ENCODE measurements at places on chromosomes 7 and 10.

DNA sequence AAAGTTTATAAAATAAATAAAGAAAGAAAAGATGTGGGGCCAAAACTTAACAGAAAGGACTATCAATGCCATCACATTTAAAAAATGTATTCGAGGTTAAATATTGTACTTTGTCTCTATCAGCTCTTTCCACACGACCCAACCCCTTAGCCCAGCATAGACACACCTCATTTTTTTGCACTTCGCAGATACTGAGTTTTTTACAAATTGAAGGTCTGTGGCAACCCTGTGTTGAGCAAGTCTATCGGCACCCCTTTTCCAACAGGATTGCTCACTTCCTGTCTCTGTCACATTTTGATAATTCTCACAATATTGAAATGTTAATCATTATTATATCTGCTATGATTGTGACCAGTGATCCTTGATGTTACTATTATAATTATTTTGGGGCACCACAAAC, 151.6 kb upstream of the TBX20 start:
- no peak for DNase-seq

DNA sequence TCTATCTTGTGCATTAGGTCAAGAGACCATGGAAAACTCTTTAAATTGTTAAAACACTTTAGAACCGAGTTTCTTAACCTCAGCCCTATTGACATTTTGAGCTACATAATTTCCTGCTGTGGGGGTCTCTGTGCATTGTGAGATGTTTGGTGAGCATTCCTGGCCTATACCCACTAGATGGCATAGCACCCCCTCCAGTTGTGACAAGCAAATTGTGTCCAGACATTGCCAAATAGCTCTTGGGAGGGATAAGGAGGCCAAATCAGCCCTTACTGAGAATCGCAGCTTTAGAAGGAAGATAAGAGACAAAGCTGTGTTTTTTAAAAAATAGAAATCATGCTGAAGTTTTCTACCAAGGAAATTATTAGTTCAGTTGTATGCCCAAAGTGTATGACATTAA, 1158.5 kb upstream of the C7orf33 start:
- no peak for DNase-seq

DNA sequence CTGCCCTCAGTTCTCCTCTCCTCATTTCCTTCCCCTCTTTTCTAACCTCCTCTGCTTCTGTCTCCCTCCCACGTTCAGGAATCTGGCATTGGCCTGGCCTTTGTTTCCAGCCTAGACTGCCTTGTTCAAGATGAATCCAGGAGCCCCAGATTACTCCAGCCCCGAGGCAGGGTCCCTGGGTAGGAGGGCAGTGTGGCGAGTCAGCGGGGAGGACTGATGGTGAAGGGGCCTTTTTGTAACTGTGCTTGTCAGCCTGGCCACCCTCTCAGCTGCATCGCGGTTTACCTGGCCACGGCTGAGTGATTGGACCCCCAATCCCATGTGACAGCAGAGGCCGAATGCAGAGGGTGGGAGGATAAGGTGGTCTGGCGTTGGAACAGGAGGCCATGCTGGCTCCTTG, 96.1 kb upstream of the SHH start:
- no peak for DNase-seq

- DNase-seq = no peak
Observed at GRCh38 chr7:93245525-93246432, 13.6 kb downstream of the VPS50 start.

DNA sequence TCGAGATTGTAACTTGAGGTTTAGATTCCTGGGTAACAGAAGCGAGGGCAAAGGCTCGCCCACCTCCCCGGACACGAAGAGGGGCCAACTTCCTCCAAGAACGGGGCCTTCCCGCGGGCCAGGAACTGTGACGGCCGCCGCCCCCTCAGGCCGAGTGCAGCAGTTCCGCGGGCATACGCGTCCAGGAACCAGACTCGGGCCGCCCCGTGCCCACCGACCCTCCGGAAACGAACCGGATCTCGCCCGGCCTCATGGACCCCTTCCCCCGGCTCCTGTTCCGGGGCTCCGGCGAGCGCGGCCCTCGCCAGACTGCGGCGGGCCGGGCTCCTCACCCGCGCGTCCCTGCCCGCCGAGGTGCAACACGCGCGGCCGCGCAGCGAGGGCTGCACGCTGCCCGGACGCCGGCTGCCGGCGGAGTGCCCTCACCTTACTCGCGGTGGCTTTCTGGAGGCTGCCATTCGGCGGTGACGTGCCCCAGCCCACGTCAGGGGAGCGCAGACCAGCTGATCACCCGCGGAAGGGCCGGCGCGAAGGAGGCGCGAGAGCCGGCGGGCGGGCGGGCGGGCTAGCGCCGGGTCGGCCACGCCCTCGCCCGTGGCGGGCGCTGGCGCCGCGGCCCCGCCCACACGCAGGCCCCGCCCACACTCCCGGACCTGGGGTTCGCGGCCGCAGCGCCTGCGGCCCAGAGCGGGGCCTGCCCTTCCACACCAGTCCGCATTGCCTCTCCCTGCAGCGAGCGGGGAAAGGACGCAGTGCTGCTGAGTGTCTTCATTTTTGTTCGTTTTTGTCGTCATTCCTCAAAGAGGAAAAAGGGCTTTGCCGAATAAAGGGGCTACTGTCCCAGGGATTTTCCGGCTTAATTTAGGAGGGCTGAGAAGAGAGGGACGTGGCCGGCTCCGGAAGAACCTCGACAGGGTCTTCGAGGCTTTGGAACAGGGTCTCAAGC, at the start of gene XPNPEP1:
Gene XPNPEP1 (minus strand): TSS at position 536 of the 946 bp plus-strand sequence. CDS start 78 bp downstream, at position 458.
- DNase-seq = peak; percentile 62

DNA sequence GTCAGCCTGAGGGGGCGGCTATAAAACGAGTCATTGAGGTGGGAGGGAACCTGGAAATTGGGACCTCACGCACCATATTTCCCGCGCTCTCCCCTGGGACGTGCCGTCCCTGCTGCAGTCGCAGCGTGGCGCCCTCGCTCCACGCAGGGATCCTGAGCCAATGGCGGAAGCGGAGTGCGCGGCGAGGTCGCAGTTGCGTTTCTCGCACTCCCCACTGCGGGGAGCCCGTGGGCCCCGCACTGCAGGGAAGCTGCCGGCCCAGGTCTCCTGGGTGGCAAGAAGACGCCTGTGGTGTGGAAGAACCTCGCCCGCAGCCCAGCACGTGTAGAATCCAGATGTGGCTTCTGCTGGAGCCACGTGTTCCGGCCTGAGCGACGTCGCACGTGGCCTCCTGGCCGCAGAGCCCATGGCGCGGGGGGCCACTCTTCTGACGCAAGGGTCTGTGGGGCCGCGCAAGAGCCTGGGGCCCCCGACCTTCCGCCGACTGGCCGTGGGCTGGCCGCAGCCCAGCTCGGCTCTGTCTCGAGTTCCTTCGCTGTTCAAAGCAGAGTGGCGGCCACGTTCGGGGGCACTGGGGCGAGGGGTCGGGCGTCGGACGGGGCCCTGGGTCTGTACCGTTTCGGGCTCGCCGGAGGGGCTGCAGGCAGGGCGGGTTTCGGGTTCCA, 26.4 kb downstream of the HIF1AN start:
- DNase-seq = peak; percentile 51

GRCh38 chr10:132264306-132264950, 43.3 kb downstream of the STK32C start:
- DNase-seq = no peak

DNA sequence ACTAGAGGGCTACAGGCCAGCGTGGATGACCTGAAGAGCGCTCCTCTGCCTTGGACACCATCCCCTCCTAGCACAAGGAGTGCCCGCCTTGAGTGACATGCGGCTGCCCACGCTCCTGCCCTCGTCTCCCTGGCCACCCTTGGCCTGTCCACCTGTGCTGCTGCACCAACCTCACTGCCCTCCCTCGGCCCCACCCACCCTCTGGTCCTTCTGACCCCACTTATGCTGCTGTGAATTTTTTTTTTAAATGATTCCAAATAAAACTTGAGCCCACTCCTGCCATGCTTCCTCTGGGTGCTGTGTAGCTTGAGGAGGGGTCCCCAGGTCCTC, 4.5 kb downstream of the SNCG start:
- no peak for DNase-seq
